Central memory CD8-positive, alpha-beta T cell (primary cell): ENCODE measurements at places on chromosomes 5 and 9.

- DNase-seq: no peak
These were observed 404.4 kb downstream of the ICE1 start for GRCh38 chr5:5826911-5827310.

- DNase-seq: no peak
These were observed 18.1 kb downstream of the PITX1 start for GRCh38 chr5:135015942-135016341.

GRCh38 chr9:89078421-89078820 is 87.2 kb downstream of the S1PR3 start:
- DNase-seq: no peak

GRCh38 chr5:68032216-68032762 is 183.3 kb upstream of the PIK3R1 start:
- no peak for DNase-seq

GRCh38 chr5:61824396-61824795 is 481.6 kb upstream of the KIF2A start:
- DNase-seq: no peak

DNA sequence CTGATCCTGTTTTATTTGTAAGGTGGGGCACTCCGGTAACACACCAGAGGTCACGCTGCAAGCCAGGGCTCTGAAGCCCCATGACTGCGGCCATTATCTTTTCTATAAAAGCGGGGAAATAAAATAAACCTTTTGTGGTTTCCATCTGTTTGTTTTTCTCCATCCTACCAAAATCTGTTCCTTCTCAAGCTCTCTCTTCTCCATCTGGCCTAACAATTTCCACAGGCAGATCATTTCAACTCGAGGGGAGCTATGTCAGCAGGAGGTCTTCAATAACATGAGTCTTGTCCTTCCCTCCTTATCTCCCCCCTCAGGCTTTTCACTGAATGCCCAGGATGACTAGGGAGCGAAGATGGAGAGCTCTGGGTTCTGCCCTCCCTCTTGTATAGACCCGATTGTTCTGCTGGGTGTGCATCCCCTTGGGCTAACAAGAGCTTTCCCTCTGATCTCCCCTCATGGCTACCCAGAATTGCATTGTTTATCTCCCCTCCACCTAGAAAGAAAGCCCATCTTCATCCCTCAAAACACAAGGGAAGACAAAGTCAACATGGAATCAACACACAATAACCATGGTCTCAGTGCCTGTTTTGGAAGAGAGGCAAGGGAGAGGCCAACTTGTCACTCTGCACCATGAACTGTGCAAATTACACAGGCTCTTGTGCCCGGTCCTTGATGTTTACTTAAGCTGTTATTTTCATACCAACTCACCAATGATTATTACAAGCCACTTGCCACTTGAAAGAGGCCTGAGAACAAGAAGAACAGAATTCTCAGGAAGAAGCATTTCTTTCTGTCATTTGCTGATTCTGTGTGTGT is 187.8 kb downstream of the FANCC start:
- DNase-seq: no peak

DNA sequence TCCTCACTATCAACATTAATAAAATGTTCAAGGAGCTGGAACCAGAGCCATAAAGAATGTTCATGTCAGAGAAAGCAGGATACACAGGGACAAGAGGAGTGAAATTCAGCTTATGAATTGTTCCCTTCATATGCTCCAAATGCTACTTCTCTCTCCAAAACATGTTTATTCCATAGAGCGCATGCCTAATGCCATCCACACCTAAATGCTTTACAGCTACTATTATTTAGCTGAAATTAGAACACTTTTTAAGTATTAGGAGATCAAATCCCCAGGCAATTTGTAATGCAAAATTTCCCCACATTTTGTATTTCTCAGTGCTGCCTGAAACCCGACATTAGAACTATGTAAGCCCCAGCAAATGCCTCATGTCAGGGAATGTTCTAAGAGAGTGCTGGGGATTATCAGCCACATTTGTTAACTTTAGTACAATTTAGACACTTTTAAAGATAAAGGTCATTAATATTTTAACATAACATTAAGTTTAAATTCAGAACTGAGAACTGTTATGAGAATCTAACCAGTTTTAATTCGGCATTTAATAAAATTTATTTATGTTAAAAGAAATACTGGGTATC is 75.5 kb downstream of the PPP2R2B start:
- no peak for DNase-seq

DNA sequence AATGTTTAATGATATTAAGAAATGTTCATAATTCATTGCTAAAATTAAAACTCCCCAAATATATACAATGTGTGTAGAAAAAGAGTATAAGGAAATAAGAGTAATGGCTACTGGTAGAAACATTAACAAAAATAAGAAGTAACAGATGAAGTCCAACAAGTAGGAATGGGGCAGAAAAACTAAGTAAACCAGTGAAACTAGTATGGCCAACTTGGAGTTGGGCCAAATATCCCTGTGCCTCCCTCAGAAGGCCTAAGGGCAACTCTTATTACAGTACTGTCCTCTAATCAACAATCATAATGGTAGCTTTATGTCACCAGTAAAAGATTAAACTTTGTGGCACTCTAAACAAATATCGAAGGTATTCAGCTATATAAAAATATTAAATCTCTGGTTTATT is 93.5 kb downstream of the SSBP2 start:
- no peak for DNase-seq

DNA sequence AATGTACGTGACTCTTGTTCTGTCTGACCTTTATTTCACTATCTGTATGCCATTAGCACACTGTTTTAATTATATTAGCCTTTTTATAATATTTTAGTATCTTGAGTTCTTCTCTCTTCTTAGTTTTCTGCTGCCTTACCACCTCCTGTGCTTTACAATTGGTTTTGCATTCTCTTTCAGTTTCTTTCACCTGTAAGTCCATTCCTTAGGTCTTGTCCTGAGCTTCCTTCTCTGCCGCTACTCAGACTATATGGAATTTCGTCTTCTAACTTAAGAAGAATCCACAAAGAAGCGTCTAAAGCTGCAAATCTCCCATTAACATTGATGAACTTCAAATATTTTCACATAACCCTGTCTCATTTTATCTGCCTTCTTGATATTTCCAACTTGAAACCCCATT is 642.9 kb downstream of the MAT2B start:
- no peak for DNase-seq

DNA sequence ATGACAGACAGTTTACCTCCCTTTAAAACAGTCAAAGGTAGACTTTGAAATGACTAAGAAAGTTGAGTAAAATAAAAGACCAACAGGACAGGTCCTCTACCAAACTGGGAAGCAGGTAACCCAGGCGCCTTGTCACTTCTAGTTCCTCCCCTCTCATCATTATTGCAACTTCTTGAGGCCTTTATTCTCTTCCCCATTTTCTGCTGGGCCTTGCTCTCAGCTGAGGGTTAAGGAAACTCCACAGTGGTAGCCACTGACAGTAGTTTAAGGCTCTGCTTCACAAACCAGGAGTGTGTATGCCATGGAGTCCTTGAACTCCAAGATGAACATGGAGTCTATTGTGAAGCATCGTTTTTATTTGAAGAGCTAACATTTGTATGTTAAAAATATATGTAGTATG is 36.9 kb upstream of the TCERG1 start:
- DNase-seq: no peak

GRCh38 chr5:134494780-134495179 is 30.7 kb upstream of the JADE2 start:
- no peak for DNase-seq

- DNase-seq: no peak
These were observed 66.5 kb downstream of the CWC27 start for GRCh38 chr5:64835266-64835665.

DNA sequence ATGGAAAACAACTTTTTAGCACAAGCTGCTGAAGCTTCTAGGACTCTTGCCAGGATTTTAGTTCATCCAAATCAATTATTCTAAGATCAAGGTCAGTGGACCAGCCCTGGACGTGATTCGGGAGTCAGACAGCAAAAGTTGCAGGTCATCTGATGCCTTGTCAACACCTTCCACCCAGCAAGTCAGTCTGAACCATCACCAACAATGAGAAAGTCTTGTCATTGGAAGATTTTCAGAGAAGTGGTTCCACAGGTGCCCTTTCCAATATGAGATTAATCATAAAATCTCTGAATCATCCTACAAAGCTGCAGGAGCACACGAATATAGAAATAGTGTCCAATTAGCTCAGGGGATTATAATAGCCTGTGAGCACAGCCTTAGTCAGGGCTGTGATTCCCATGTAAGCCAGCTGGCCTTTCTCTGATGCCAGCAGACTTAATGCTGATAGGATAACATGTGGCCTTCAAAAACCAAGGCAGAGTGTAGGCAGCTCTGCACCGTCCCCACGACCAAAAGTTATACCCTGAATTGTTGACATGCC is 445.0 kb upstream of the TRPC7 start:
- no peak for DNase-seq

GRCh38 chr5:142472306-142472951 is 147.6 kb upstream of the SPRY4 start:
- no peak for DNase-seq

GRCh38 chr9:6611865-6612264 is 33.7 kb downstream of the GLDC start:
- no peak for DNase-seq

GRCh38 chr9:123679330-123679987 is 250.5 kb downstream of the DENND1A start:
- no peak for DNase-seq

- peak; percentile 11 for DNase-seq
These were observed 180.1 kb upstream of the MVB12B start for GRCh38 chr9:126146254-126147145.

DNA sequence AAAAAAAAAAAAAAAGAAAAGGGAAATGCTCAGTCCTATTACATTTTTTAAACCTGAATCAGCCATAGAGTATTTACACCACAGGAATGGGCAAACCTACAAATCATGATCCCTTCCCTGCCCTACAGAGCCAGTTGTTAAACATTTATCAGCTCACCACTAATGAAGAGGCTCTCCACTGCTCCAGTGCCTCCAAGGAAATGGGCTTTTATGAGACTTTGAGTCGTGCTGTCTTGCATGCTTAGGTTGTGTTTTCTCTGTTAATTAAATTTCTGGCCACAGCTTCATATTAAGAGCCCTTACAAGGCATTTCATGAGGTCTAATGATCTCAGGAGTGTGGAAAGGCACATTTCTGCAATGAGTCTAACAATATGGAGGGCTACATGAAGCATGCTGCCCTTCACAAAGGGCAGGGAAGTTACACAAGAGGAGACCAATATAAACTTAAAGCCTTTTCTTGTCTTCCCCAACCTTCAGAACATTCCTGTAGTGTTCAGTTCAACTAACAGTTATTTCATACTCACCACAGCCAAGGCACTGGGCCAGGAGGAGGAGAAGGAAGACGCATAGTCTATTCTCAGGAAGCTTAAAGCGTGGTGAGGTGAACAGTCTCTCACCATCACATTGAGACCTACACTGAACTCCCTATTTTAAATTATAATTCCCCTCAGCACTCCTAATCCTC is 140.1 kb upstream of the ABCA1 start:
- no peak for DNase-seq

DNA sequence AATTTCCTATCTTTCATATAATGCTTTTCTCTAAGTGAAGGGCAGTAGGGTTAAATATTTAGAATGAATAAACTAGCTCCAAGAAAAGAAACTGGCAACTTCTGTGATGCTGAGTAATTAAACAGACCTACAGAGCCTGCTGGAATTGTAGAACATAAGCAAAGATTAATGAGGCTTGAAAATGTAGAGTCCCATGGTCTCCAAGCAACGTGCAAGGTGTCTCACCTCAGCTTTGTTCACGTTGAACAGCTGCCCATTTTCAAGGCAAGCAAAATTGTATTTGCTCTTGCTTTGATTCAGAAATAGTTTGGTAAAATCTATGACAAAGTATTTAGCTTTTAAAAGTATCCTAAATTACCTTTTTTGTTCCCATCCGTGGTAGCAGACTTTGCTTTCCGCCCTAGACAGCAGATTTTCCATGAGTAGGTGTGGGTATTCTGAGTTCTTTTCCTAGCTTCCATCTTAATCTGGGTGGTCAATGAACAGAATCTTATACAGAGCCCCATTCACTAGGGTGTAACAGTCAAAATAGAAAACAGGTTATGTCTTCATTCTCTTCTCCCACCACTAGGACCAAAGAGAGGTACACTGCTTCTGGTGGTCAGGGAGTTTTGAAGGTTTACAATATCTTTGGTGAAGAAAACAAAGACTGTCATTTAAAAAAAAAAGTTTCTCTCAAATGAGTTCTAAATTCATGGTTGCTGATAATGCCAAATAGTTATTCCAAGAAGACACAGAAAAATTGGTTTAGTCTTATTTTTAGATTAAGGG is 52.1 kb upstream of the TYRP1 start:
- no peak for DNase-seq

- DNase-seq: no peak
These were observed 65.9 kb downstream of the NSG2 start for GRCh38 chr5:174111287-174111973.

DNA sequence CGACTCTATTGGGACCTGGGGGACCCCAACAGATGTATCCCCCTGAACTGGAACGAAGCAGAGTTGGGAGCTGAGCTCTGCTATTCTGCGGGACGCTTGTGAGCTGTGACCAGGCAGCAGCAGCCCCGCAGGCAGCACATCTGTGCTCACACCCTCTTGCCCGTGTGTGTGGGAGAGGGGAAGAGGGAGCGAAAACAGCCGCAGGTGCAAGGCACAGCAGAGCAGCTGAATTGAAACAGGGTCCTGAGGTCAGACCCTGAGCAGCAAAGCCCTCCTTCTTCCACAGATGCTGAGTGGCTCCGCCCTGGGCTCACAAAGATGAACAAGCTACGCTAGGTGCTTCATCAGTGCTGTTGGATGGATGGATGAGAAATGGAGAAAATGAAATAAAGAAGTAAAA is 198.7 kb downstream of the HSPA4 start:
- DNase-seq: no peak

DNA sequence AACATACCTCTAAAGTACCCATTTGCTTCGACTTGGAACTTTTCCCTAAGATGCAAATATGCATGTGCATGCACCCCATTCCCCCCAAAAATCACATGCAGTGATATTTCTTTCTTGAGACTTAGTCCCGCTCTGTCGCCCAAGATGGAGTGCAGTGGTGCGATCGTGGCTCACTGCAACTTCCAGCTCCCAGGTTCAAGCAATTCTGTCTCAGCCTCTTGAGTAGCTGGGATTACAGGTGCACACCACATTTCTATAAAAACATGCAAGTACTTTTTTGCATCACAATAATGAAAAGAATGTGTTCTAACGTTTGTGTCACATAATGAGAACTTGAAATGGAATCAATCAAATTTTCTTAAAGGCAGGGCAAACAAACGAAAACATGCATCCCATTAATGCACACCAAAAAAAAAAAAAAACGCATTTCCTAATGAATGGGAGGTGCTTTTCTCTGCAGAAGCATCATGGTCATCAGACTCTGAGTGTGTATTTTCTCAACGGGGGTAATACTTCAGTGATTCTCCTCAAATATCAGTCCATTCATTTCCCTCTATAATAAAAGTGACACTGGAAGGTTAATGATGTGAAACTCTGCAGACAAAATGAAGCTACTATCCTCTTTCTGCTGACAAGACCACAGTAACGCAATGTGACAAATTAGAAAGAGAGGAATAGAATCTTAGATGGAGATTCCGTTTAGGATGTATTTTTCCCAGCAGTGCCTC is 389.4 kb downstream of the CTNND2 start:
- DNase-seq: no peak

- DNase-seq: no peak
These were observed 10.6 kb downstream of the GRIN3A start for GRCh38 chr9:101727612-101728524.
